Activated CD8-positive, alpha-beta memory T cell treated with anti-CD3 and anti-CD28 coated beads, Interleukin-2, amount 50 U/mL, for 48 hours (primary cell): ENCODE measurements at places on chromosomes 5 and 9.

GRCh38 chr9:122191584-122191983 is 31.9 kb downstream of the MORN5 start:
- DNase-seq: no peak

GRCh38 chr9:114898741-114899140 is 31.6 kb downstream of the TNFSF8 start:
- peak; percentile 72 for DNase-seq

GRCh38 chr9:32965999-32966722 is 35.3 kb downstream of the APTX start:
- DNase-seq: no peak

DNA sequence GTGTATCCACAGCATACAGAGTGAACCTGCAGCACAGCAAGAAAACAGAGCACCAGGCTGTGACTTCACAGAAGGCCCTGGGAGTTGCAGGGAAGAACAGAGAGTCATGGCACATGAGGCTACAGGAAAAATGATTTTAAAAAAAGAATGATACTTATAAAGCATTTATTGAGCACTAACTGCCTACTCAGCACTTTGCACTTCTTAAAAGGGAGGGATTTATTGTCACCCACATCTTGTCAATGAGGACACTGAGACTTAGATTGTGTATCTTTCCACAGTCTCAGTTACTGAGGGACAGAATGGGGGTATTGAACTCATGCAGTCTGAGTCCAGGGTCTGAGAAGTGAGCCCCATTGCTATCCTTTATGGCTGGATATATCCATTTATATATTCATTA is 244.6 kb upstream of the TRIM32 start:
- no peak for DNase-seq

DNA sequence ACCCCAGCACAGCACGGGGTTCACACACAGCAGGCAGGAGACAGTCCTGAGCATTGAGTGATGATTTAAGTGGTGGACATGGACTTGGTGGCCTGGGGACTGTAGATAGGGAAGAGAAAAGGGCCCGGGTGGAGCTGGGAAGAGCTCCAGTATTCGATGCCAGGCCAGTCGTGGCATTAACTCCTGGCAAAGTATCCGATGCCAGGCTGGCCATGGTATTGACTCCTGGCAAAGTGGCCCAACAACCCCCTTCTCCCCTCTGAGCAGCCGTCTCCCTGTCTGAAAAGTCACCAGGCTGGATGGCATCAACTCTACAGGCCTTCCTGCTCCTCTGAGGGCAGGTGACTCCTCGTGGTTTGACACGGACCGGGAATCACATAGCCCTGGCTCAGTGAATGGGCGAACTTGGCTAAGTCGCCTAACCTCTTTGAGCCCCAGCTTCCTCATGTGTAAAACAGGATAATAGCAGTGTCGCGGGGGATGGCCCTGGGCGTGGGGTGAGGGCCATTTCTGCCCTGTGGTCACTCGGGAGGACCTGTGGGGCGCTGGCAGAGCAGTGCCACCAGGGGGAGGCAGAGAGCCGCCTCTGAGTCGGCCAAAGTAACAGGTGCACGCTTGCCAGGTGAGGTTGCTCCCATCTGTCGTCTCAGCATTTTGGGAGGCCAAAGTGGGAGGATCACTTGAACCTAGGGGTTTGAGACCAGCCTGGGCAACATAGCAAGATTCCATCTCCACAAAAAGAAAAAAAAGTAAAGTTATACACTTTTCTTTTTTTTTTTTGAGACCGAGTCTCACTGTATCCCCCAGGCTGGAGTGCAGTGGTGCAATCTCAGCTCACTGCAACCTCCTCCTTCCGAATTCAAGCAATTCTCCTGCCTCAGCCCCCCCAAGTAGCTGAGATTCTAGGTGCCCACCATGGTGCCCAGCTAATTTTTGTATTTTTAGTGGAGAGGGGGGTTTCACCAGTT is 5.7 kb upstream of the SEC16A start:
- DNase-seq: peak; percentile 90

DNA sequence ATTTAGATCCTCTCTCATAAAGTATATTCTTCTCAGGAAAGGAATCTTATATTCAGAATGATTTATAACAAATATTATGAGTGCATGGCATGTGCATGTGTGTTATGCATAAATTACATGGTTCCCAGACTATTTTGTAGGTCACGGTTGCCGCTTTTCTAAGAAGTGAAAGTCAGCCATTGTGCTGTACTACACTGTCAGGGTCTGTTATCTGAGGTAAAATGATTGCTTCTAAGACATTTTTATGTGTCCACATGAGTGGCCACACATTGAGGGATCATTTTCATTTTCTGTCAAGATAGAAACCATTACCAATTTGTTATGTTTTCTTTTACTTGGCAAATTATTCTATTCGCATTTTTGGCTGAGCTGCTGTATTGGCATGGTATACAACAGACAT is 210.8 kb downstream of the CWC27 start:
- no peak for DNase-seq

DNA sequence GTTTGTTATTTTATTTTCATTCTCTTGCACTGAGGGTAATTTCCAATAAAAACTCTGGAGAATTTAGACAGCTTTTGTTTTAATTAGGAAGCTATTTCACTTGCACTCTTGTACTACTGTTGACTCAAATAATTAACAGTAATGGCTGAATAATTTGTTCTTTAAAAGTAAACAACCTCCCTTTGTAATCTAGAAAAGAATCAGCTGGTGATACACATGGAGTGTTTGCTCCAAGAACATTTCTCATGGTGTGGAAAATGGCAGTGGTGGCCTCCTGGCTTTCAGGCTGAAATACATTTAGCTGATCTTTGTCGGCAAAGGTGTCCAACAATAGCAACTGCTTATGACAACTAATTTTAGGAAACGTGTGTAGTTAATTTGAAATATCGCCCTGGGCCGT is 129.4 kb downstream of the C9orf152 start:
- DNase-seq: no peak

- DNase-seq: no peak
Measured at GRCh38 chr5:150694612-150695011, 6.2 kb downstream of the RBM22 start.

- no peak for DNase-seq
Measured at GRCh38 chr5:134578578-134579283, 53.3 kb downstream of the JADE2 start.

GRCh38 chr5:40587376-40587775 is 92.3 kb upstream of the PTGER4 start:
- no peak for DNase-seq

DNA sequence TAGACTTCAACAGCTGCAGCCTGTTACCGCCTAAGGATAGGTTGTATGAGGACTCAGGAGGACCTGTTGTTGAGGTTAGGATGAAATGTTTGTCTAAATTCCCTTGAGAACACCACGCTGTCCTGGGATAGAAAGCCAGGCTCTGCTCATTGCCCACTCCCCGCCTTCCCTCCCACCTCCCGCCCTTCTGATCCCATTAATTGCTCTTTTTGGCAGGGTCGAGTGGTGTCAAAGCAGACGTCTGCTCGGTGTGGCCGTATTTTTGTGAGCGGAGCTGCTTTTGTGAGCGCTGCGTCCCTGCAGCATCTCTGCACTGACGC is 62.3 kb downstream of the SPATA31C2 start:
- no peak for DNase-seq

DNA sequence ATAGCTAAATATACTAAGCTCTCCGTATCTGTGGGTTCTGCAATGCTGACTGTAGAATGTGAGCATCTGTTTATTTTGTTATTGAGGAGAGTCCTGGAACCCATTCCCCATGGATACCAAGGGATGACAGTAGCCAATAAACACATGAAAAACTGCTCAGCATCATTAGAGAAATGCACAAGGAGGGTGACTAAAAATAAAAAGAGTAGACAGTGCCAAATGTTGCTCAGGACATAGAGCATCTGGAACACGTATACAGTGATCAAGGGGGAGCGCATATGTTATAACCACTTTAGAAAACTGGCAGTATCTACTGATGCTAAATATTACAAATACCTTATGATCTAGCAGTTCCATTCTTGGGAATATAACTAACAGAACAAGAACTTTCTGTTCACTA is 31.0 kb downstream of the MARCHF6 start:
- no peak for DNase-seq

- peak; percentile 55 for DNase-seq
Measured at GRCh38 chr9:101711330-101711941, 27.0 kb downstream of the GRIN3A start.

- DNase-seq: no peak
Measured at GRCh38 chr5:79062436-79062835, 7.0 kb downstream of the DMGDH start.

GRCh38 chr5:155455791-155456514 is 442.4 kb downstream of the KIF4B start:
- DNase-seq: no peak

DNA sequence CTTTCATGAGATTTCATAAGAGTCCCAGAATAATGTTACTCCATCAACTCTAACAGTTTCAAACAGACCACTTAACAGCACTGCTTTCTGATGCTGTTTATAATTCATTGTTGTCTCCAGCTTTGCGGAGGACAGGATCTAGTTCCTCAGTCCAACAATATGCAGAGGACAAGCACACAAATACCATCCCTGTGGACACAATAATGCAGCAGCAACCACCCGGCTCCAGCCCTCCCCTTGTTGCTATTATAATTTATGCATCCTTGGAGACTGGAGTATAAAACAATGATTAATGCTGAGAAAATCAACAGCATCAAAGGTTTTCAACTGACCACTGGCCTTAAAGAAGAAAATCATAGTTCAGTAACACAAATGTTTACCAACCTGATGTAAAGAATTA is 108.3 kb downstream of the DENND1A start:
- DNase-seq: no peak

DNA sequence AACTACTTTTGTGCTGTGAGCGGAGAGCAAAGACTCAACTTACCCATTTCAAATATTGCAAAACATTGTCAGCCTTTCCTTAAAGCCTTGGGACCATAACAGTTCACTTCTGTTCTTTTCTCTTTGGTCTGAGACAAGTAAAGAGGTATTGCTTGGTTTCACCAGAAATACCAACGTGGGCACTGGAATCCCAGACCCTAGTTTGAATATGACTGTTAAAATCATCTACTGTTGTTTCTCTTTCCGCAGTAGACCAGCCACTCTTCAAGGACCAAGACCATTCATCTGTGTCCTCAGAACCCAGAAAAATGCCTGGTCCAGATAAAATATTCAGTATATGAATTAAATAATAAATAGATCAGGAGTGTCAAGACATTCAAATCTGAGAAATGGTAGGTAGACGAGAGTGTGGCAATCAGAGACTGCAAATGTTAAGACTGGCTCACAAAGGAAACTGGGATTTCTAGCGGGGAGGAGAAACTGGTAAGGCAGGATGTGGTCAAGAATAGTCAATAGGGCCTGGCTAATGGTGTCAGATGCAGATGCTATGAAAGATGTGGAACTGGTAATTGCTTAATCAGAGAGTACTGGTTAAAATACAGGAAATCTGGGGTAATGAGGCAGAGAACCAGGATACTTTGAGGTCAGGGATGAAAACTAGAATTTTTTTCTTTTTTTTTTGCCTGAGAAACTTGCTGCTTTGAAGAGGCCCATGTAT is 82.1 kb upstream of the IL33 start:
- no peak for DNase-seq

DNA sequence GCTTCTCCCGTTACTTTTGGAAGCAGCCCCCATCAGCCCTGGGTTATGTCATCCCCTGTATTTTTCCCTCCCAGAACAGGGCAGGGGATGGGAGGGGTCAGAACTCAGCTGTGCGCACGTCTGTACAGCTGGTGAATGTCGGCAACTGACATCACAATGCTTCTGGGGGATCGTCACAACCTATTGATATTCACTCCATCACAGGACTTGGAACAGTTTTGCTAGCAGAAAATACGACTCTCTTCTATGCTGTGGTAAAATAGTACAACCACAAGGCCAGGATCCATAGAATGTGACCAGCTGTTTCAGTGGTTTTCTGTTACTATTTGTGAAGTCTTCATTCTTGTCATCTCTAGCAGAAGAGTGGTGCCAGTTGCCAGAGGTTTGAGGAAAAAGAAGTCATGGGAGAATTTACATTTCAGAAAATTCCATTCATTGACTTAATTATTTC is 77.1 kb upstream of the KLF4 start:
- DNase-seq: no peak

DNA sequence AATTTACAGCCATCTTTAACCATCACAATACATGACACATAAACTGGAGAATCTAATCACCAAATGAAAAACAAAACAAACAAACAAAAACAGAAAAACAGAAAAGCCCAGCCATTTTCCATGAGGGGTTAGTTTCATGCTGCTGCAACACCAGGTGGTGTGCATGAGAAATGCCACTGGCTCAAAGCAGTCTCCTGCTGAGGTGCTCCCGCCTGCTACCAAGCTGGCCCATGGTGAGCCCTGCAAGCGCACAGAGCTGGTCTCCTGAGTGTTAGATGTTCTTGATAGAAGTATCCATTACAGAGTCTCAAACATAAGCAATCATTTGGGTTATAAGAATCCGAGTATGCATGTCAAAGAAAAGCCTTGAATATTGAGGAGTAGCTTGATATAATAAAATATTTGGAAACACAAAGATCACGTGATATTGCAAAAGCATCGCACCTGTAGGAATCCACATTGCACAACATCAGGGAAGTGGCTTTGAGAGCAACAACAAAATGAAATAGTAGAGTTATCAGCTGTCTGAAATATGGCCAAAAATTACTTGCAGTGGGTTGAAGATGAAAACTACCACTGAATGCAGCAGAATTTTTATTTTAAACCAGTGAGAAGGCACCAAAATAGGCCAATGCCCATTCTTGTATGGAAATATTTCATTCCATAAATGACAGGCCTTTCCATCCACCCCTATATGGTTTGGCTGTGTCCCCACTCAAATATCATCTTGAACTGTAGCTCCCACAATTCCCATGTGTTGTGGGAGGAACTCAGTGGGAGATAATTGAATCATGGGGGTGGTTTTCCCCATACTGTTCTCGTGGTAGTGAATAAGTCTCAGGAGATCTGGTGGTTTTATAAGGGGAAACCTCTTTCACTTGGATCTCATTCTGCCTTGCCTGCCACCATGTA is 194.8 kb downstream of the SYK start:
- no peak for DNase-seq

GRCh38 chr5:87277279-87277835 is 9.7 kb downstream of the RASA1 start:
- DNase-seq: no peak

DNA sequence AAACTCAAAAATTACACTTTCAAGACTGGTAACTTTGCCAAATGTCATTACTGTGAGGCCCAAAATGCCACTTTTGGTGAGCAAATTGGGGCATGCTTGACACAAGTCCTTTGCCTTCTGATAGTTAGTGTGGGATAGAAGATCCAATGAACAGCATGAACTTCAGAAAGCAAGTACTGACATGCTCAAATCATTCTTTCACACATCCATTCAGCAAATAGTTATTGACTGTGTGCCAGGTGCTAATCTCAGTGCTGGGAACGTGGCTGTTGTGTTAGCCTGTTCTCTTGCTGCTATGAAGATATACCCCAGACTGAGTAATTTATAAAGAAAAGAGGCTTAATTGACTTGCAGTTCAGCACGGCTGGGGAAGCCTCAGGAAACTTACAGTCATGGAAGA is 247.0 kb downstream of the CHSY3 start:
- no peak for DNase-seq
